Stimulated activated CD4-positive, alpha-beta T cell treated with anti-CD3 and anti-CD28 coated beads, Interleukin-15, amount 100 ng/mL, for 1 hour (primary cell): ENCODE measurements at places on chromosomes 2 and 18.

DNA sequence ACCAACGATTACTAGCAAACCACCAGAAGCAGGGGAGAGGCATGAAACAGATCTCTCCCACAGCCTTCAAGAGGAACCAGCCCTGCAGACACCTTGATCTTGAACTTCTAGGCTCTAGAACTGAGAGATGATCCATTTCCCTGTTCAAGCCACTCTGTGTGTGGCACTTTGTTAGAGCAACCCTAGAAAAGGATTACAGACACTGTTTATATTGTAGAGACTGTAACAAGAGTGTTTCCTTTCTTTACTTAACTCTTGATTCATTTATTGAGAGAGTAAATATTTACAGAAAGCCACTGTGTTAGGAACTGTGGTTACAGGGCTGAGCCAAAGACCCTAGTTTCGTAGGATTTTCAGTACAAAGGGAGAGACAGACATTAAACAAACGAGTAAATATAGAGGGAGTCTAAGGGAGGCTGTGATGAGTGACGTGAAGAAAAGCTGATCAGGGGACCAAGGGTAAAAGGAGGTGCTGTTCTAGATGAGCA, 10.9 kb downstream of the CCDC68 start:
- no peak for DNase-seq

GRCh38 chr2:157182834-157183396, 74.6 kb upstream of the GALNT5 start:
- no peak for DNase-seq

- no peak for DNase-seq
Measured at GRCh38 chr2:36027616-36028015, 328.0 kb upstream of the CRIM1 start.

GRCh38 chr2:241885946-241886643, 16.6 kb downstream of the RTP5 start:
- DNase-seq = no peak

DNA sequence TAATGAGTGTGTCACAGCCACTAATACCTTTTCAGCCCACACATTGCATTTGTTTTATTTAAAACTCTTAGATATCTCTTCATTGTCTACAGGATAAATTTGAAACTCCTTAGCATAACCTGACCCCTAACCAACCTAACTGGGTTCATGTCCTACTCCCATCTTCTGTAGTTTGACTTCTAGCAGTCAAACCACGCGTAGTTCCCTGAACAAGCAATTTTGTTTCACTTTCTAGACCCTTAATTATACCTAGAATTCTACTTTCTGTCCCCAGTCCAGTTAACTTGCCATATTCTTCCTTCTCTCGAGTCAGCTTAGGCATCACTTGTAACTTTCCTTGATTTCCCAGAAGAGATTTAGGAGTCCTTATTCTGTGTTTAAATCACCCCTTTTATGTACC, 55.1 kb downstream of the RBBP8 start:
- DNase-seq = no peak

DNA sequence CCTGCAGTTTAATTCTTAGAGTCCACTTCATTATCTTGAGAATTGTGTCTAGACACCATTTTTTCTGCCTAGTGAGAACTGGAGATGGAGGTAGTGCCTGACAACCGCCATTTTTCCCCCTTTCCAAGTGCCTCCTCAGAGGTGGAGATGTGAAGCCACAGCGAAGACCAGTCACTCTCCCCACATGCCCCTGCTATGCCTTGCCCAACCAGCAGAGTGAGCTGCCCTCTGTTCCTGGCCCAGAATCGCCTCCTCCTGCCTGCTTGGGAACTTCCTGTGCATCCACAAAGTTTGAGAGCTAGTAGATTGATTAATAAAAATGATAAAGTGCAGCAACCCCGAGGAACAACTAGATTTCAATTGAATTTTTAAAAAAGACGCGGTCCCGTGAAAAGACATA, 123.3 kb downstream of the CLIP4 start:
- DNase-seq = no peak

- no peak for DNase-seq
Measured at GRCh38 chr2:12099374-12099773, 352.9 kb downstream of the LPIN1 start.

- DNase-seq = no peak
Measured at GRCh38 chr2:156124458-156124857, 208.1 kb downstream of the NR4A2 start.

- DNase-seq = no peak
Measured at GRCh38 chr2:65309699-65310098, 82.1 kb downstream of the ACTR2 start.

DNA sequence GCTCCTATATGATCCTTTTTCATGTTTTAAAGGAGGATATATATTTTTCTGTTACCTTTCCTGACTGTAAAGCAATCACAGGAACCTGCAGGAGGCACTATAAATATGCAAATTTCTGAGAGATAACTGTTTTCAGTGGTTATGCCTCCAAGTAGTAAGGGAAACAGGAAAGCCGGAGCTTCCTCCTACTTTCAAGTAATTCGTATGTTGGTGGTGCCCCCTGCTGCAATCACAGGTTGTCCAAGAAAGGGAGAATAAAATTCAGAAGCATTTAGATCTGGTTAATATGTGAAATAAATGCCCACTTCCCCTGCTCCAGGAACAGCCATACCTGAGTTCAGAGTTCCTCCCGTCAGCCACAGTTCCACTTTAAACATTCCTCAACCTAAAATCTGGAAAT, 12.0 kb upstream of the BCL11A start:
- no peak for DNase-seq

DNA sequence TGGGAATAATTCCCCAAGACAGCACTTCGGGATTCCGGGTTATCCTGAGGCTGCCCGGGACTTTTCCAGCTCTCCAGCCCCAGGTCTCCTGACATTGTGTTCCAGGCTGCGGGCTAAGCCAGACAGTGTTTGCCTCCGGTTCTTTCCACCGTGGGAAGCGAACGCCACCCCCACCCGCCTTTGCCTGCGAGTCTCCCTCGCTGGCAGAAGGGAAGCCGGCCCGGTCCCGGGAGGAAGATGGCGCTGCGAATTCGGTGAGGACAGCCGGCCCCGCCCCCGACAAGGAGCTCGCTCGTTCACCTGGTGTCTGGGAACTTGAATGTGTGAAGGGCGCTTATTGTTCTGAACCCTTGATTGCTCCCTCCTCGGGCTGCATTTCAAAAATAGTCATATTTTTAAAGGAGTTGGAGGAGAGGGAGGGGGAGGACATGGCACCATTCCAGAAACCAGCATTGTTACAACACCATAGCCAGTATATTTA, 2.9 kb downstream of the LRATD1 start:
- no peak for DNase-seq

- no peak for DNase-seq
Measured at GRCh38 chr2:230885463-230886130, 20.9 kb downstream of the ITM2C start.

GRCh38 chr2:221549143-221549542, 23.0 kb downstream of the EPHA4 start:
- DNase-seq = no peak

DNA sequence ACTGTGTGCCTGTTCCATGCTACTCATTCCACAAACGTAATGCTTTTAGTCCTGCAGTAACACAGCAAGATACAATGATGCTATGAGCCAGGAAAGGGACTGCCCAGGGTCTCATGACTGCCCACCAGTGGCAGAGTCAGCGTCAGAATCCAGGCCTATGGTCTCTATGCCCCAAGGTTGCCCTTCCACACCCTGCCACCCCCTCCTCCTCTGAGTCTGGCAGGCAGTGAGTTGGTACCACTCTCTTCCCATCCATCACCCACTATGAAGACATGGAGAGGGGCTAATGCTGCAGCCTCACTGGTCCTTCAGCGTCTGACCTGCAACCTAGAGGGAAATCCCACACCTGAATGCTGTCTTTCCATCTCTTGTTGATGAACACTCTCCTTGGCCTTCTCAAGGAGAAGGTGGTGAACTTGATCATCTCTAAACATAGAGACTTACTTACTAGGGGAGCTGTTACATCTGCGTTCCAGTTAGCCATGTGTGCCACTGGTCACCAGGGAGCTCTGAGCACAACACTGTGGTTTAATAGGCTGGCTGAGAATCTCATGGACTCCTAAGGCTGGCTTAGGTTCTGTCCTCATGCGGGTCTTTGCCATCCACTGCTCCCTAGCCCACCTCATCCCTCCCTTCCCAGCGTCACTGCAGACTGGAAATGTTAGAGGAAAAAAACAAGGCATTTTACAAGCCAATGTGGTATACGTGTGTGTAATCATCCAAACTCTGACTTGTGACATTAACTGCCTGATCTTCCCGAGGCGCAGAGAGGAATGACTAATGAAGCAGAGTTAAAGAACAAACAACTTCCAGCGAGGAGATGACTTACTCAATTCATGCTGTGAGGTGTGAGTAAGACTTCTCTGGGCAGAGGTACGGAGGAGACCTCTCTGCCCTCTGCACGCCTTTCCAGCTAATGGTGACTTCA, 28.8 kb downstream of the STEAP3 start:
- DNase-seq = no peak

- no peak for DNase-seq
Measured at GRCh38 chr2:228507231-228507824, 325.8 kb upstream of the SPHKAP start.

GRCh38 chr18:41767960-41768359, 187.1 kb upstream of the PIK3C3 start:
- no peak for DNase-seq

DNA sequence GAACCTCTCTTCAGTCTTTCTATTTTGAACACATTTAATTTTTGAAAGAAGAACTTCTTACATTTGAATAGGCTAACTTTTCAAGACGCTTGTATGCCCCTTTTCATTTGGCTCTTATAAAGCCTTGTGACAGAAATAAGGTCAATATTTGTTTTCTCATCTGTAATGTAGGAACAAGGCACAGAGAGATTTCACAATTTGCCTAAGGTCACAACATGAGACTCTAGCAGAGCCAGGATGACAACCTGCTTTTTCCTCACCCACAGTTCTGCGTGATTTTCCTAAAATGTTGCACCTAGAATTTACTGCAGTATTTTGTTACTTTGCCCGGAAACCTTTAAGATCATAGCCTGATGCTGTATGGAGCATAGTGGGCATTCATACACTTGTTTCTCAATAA, 67.4 kb downstream of the TXNL1 start:
- DNase-seq = no peak

DNA sequence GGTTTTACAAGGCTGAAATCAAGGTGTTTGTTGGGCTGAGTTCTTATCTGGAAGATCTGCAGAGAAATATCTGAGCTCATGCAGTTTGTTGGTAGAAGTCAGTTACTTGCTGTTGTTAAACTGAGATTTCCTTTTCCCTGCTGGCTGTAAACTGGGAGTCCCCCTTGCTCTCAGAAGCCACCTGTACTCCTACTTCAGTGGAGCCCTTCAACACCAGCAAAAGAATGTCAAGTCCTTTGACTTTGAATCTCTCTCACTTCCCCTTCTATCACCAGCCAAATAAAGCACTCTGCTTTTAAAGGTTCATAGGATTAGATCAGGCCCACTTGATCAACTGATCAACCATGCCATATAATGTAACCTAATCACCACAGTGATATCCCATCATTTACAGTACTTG, 252.2 kb upstream of the CDH7 start:
- DNase-seq = no peak

- DNase-seq = no peak
Measured at GRCh38 chr18:76824754-76825153, 2.4 kb downstream of the ZNF236 start.

DNA sequence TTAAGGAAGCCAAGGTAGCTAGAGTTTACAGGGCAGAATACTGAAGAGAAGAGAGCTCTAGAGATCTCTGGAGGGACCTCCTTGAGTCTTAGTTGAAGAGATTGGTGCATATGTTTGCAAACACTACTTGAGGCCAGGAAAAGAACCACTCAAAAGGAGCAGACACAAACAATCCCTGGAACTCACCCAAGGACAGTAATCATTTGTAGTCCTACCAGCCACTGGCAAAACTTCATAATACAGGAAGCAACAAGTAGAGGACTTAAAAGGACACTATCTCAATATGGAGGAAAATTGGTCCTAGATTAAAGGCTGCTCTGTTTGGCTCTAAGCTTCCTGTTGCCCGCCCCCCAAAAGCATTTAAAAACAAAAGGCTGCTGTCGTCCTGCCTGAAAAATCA, 46.9 kb upstream of the UBXN4 start:
- no peak for DNase-seq

- no peak for DNase-seq
Measured at GRCh38 chr2:238141541-238142318, 3.3 kb downstream of the KLHL30 start.

DNA sequence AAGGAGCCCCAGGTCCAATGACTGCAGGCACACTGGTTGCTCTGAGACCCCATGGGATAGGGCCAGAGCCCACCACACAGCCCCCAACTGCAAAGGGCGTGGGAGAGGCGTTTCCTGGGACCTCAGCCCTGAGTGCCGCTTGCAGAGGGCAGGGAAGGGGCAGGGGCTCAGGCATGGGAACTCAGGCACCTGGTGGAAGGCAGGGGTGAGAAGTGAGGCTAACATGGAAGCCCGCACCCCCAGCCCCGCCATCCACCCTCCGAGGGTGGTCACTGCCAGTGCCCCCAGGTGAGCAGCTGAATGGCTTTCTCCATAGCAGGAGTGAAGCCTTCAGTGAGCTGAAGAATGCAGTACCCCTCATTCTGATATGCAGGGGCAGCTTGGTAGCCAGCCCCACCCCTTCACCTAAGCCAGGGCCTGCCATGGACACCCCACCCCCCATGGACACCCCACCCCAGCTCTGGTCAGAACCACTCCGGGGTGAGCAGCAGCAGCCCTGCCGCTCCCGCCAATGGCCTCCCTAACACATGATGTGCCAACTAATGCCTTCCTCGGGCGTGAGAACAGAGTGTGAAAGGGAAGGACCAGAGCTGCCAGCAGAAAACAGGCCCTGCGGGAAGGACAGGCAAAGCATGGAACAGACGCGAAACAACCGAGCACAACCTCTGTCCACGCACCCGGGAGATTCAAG, 6.6 kb downstream of the KIF1A start:
- DNase-seq = no peak

DNA sequence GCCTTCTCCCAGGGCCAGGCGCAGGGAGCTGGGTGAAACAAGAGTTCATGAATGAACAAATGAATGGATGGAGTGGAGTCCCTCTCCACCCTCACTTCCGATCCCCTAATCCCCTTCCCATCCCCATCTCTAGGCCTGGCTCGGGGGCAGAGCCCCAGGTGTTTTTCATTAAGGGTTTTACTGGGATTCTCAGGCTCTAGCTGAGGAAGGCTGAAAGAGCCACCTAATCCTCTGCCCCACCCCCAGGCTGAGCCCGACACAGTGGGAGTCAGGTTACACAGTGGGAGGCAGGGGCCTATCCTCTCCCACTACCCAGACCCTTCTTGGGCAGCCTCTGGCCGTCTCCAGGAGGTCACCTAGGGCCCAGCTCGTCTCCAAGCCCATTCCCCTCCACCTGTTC, 36.1 kb downstream of the SDC1 start:
- DNase-seq = no peak

- no peak for DNase-seq
Measured at GRCh38 chr2:74739733-74740241, 85.7 kb downstream of the SEMA4F start.

GRCh38 chr2:26716769-26717168, 24.2 kb downstream of the KCNK3 start:
- DNase-seq = no peak

- DNase-seq = no peak
Measured at GRCh38 chr2:176483901-176484568, 214.8 kb downstream of the MTX2 start.
